ENCODE measurements at places on chromosomes 2 and 18.

DNA sequence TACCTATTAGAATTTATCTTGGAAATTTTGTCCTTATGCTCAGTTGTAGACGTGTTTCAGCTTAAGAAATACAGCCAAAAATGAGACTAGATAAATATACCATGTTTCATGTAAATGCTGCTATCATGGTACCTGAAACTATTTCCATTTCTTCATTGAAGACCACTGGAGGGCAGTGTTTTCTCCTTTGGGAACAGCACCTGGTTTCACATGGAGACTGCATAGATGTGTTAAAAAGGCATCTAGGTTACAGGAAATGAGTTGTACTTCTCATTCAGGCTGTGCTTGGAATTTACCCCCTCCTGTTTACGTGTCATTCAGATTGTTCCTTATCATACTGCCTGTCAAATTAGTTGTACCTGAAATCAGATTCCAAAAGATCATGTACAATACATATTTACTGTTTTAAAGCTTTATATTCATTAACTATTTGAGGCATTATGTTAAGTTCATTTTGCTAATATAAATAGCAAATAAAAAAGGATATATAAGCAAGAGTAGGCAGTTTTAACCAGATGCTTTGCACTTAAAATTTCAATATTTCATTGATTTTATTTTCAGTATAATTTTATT lies 57.3 kb upstream of the PSMD14 start:
- peak; percentile 51 for DNase-seq

DNA sequence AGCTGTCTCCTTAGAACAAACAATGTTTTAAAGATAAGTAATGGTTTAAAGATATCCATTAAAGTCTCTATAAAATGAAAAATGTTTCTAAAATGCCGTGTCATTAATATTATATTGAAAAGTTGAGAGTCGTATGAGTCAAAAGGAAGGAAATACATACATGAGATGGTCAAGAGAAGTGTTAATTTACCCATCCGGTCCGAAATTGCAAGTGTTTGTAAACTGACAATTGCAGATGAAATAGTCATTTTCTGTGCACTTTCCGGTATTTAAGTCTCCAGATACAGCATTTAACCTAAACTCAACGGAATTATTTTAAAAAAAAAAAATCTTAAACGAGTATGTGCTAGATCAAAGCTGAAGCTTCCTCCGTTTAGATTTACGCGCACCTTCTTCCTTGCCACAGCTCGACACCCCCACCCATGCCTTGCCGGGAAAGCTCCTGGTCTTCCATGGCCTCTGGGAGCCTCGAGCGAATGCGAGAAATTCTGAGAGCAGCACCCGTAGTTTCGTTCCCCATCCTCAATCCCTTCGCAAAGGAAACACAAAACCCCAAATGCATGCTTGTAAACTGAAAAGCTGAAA lies 1.8 kb downstream of the DSC3 start:
- DNase-seq, result no peak

GRCh38 chr18:5424903-5425664 lies 118.7 kb downstream of the EPB41L3 start:
- peak; percentile 2 for DNase-seq

DNA sequence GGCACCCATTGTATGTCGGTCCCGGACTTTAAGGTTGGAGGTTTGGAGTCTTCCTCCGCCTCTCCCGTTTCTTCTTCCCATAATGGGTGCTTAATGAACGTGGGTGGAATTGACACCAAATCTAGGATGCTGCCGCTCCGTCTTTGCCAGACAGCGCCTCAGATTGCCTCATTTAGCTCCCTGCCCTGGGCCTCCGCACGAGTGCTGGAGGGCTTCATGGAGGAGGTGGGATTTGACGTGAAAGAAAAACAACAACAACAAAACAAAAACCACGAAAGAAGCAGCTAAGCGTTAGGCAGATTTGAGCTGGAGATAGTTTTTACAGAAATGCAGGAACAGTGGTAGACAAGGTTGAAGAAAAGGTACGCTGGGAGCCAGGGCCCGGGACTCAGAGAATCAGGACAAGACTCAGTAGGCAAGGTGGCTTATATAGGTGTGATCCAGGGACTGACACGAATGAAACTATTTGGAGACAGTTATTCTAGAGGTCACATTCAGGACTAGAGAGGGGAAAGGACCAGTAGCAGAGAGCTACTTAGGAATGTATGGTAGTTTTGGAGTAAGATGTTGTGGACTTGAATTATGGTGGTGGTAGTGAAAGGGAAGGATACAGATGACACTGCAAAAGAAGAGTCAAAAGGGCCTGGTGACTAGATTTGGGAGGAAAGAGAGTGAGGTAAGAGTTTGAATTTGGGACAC lies 605 bp downstream of the ZNF2 start:
- peak; percentile 11 for DNase-seq

GRCh38 chr2:20526708-20527107 lies 79.8 kb downstream of the RHOB start:
- DNase-seq, result no peak

- DNase-seq, result no peak
Observed at GRCh38 chr2:86323273-86324021, 14.0 kb downstream of the REEP1 start.

DNA sequence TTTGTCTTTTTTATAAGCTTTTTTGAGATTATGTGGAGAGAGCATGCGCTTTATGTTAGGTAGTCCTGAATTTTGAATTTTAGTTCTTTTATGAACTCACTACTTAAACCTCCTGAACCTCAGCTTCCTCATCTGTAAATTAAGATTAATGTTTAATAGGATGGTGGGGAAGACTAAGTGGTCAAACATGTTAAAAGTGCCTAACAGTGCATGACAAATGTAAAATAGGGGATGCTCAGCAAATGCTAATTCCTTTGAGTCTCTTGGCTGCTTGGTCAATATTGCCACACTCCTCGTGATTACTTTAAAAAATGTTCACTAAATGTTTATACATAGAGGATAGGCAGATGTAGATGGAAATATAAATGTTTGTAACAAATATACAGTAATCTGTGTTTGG lies 6.8 kb downstream of the BIRC6 start:
- no peak for DNase-seq

GRCh38 chr2:222054813-222055212 lies 244.0 kb downstream of the PAX3 start:
- peak; percentile 9 for DNase-seq

DNA sequence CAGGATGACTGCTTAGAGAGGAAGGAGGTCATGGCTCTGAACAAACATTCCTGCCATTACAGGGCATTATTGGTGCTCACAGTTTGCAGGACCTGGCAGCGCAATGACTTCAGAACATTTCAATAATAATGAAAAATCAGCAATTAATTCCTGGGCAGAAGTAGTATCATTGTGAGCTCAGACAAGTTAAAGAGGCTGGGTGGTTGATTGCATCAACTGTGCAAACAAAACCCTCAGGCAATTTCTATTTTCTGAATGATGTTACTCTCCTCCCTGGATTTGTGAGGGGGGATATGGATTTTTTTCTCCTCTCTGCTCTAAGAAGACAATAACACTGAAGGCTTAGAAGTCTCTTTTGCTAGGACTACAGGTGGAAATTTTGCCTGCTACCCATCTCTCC lies 168.1 kb upstream of the TACR1 start:
- DNase-seq, result no peak

GRCh38 chr2:30923623-30924022 lies 116.4 kb upstream of the CAPN13 start:
- no peak for DNase-seq

DNA sequence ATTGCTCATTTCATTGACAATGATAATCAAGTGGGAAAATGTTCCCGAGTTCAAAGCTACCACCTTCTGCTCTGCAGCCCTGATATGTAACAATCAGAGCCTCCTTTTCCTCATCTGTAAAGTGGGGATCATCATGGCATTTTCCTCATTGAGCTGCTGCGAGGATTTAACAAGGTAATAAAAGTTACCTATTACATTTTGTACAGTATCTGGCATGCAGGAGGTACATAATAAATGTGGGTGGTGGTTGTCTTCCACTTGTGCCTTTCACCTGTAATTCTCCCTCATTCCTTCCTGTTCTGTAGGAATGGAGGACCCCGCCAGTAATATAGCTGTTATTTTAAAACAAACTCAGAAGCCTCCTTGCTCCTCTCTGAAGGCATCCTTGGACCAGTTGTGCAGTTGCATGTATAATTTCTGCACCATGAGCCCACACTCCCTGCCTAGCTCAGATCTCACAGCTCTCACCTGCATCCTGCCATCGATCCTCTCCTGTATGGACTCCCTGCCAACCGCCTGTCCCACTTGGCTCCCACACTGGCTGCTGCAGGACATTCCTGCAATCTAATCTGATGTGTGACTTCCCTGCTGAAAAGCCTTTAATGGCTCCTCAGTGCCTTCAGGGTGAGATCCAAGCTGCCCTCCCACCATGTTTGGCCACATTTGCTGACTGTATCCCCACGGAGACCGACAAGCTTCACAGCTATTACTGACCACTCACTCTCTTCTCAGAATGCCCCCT lies 350.4 kb downstream of the EN1 start:
- DNase-seq, result no peak

DNA sequence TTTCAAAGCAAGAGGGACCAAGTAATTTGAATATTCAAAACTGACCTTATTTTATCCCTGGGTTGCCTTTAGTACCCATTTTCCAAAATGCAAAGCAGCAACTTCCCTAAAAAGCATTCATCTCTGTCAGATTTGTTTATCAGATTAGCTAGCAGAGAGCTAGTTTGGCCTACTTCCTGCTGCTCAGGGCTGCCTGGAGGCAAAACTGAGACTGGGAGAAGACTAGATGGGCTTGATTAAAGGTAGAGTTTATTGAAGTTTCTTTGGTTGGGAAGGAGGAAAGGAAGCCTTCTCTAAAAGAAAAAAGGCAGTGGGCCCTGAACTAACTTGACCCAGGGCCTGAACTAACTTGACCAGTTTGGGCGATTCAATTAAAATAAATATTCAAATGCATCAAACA lies 426.1 kb upstream of the FAM98A start:
- DNase-seq, result no peak

DNA sequence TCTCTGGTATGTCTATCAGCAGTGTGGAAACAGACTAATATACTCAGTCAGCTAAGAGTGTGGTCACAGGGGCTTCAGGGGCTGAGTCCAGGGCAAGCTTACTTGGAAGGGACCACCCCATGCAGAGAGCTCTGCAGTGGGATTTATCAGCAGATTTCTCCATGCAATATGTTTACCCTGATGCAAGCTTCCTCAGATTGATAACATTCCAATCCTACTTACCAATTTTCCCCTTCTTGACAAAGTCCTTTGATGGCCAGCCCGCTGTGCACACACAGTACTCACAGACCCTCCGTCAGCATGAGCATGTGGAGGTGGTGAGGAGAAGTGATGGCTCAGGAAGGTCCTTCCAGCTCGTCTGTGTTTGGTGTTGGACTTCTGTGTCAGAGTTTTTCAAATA lies 51.8 kb downstream of the SH3RF3 start:
- no peak for DNase-seq

DNA sequence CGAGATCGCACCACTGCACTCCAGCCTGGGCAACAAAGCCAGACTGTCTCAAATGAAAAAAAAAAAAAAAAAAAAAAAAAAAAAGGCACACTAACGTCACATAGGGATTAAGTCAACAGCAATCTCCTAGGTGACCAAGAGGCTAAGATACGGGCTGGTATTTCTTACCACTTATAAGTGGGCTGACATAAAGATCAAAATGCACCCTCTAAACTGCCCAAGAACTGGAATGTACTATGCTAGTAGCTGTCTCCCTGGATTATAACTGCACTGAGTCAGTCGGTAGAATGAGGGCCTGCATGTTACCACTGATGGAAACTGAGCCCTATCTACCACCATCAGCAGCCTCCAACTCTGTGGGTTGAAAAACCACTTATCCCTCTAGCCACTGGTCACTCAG lies 80.6 kb downstream of the KLF7 start:
- DNase-seq, result no peak
